ENCODE measurements at places on chromosomes 2 and 18.
A peak's percentile ranks its signal among the peaks of the same experiment; 100 is the strongest.

GRCh38 chr2:1081451-1082225 is 131.0 kb downstream of the SNTG2 start:
- DNase-seq: no peak

DNA sequence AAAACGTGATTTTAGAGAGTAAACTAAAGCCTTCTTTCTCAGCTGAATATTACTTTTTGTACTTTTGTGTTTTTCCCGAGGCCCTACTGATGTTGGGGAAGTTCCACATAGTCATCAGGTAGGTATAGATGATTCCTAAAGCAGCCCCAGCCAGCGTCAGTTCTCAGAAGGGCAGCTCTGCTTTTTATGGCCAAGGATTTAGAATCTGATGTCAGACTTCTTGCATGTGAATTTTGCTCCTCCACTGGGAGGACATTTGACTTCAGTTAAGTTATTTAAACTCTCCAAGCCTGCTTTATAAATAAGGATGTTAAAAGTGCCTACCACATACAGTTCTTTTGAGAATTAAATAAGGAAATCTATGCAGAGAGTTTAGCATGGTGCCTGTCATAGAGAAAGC is 130.8 kb downstream of the NCKAP5 start:
- no peak for DNase-seq

- no peak for DNase-seq
These were observed 71.2 kb downstream of the LBH start for GRCh38 chr2:30302566-30302965.

- peak; percentile 62 for DNase-seq
These were observed 15.5 kb upstream of the ECEL1 start for GRCh38 chr2:232502911-232503808.

DNA sequence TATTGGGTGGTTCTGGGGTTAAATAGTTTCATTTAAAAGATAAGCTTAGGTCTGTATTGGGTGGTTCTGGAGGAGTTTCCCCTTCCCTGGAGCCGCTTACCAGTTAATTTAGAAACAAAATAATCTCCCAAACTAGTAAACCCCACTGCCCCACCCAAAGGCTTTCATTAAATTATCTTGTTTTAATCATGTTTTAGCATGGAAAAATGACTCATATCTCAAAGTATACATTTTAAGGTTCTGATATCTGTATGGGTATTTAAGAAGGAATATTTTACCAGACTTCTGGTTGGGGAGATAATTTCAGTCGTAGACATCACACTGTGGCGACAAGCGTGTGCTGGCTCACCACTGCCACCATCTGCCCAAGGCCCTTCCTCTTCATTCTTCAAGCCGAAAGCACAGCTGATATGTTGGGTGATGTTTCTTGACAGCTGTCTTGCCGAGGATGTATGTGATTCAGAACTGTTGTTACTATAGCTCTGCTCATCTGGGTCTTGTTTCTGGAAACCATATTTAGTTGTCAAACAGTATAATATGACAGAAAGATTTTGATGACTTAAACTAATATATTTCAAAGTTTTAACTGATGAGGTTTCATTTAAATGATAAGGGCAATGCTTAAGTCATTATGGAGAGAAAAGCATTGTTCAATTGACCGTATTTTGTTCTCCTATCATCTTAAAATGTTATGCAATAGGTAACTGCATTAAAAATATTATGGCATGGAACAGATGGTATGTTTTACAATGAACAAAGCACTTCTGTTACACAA is 5.1 kb downstream of the FIGLA start:
- DNase-seq: peak; percentile 44

GRCh38 chr2:173991856-173992588 is 26.8 kb upstream of the SP3 start:
- DNase-seq: no peak

DNA sequence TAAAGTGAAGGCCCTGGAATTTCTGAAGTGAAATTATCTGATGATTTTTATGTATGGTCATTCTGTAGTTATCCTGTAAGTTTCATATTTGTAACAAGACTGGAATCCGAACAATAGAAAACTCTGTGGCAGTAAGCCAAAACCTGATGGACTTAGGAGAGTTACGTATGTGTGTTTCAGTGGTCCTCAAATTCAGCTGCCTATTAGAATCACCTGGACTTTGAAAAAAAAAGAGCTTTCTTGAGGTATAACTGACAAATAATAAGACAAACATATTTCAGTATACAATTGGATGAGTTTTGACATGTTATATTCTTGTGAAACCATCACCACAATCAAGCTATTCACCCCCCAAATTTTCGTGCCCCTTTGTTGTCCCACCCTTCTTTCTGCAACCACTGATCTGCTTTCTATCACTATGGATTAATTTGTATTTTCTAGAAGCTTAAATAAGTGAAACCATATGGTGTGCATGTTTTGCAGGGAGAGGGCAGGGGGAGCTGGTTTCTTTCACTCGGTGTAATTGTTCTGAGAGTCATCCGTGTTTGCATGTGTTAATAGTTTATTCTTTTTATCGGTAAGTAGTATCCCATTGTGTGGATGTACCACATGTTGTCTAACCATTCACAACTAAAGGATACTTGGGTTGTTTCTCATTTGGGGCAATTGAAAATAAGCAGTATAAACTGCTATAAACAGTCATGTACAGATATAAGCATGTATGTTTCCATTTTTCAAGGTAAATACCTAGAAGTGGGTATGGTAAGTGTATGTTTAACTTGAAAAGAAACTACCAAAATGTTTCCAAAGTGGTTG is 50.2 kb upstream of the EML4 start:
- DNase-seq: no peak

DNA sequence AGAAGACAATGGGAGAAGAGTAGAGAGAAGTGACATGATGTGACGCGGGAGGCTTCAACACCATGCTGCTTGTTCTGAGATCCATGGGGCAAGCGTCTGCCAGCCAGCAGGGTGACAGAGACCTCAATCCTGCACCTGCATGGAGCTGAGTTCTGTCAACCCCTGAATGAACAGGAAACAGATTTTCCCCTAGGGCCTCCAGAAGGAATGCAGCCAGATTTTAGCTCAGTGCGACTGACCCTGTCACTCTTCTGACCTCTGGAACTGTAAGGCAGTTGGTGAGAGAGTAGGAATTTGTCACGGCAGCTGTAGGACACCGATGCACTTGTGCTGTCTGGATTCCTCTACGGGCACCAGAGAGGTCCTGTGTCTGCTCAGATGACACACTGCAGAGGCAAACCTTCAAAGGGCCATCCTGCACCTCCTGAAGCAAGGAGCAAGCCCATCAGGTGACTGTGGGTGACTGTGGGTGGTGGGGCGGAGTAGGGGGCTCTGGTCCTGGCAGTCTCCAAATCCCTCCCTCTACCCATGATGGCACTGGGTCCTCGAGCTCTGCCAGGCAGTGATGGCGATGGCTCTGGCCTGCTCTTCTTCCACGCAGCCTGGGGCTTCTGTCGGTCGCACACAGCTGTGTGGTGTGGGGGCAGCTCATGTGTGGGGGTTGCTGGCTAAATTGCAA is 194.3 kb upstream of the TWIST2 start:
- DNase-seq: no peak

DNA sequence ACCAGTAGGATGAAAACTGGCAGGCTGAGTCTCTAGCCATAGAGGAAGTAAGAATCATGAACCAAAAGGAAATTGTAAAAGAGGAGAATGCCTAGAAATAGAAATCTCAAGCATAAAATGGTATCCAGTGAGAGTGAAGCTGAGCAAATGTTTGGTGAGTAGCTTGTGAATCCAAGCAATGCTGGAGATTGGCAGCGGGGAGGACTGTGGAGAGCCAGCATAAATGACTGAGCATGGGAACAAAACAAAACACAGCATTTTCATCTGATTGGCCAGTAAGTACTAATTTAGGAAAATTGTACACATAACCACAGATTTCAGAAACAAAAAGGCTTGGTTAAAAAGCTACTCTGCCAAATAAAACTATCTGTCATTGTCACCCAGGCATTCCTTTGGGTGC is 390.0 kb downstream of the STK39 start:
- no peak for DNase-seq

- DNase-seq: peak; percentile 52
These were observed 13.1 kb upstream of the GPR17 start for GRCh38 chr2:127632592-127633489.

DNA sequence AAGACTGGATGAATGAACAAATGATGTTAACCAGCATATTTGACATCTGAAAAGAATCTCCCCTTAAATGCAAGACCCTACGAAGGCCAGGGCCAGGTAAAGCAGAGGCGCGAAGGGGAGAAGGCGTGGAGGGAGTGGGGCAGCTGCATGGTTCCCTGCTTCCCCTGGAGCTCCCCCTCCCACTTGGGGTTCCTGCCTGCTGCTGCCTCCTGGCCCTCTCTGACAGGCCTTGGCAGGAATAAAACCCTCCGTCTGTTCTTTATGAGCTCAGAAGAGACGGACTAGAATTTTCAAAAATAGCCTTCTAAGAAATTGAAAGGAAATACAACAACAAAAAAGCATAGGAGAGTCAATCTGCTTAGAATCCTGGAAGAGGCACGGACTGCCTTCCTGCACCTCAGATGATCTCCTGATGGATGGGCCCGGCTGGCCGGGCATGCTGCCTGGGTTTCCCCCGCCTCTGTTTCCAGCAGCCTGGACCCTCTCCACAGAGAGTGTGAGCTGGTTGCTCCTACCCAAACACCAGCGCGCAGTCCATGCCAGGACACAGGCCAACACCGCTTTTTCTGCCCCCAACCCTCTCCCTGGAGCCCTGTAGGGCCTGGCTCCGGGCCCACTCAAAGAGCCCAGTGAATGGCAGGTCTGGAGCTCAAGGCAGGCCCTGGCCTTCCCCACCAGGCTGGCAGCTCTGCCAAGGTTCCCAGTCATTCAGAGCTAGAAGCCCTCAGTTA is 23.9 kb downstream of the CFAP65 start:
- DNase-seq: no peak

GRCh38 chr18:9824474-9824832 is 61.3 kb upstream of the TXNDC2 start:
- no peak for DNase-seq

DNA sequence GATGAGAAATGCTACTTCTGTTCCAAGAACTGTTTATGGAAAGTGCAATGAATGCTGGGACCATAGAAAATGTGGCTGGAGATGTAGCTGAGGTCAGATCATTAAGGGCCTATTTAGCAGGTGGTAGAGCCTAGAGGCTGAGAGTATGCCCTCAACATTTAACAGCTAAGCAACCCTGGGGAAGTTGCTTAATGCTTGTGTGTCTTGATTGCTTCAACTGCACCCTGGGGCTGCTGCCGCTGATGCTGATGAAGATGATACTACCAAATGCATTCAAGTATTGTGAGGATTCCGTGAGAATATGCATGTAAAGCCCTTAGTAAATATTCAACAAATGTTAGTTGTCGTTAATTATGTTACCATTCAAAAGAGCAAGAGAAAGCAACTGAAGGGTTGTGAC is 273.2 kb downstream of the BCL11A start:
- no peak for DNase-seq

DNA sequence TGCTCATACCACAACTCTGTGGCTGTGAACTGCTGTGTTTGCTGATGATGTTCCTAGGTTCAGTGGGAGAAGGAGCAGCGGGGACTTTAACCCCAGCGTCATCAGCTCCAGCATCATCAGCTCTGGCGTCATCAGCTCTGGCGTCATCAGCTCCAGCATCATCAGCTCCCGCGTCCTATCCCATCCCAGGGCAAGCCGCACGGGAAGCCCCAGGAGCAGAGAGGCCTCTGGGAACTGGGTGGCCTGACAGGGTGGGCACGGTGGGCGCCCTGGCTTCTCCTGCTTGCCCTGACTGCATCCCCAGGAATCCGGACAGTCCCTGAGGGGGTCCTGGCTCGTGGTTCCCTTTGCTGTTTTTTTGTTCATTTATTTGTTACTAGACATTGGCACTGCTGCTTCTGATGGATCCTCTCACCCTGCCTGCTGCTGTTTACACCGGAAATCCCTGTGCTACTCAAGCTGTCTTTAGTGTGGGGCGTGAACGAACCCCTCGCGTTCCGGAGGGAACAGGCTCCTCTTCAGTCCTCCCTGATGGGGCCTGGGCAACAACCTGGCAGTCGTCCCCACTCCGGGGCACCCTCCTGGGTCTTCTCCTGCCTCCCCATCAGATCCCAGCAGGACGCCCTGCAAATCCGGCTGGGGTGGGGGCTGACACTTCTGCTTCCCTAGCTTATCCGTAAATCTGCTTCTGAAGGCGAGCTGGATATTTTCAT is 67.1 kb upstream of the PXDN start:
- no peak for DNase-seq

DNA sequence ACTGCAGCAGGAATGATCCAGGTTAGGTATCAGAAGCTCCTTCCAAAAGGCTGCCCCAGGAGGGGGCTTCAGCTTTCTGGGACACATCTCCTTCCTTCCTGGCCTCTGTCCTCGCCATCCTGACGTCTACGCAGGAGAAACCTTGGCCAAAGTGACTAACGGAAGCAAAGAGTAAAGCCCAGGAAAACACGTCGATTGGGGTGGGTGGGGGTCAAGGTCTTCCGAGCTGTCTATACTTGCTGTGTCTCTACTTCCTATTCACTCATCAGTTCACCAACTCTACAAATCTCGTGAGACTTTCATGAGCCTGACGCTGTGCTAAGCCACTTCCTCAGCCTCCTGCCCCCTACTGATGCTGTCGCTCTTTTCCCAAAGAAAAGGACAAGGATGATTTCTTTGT is 212.6 kb downstream of the TNS1 start:
- DNase-seq: peak; percentile 40

DNA sequence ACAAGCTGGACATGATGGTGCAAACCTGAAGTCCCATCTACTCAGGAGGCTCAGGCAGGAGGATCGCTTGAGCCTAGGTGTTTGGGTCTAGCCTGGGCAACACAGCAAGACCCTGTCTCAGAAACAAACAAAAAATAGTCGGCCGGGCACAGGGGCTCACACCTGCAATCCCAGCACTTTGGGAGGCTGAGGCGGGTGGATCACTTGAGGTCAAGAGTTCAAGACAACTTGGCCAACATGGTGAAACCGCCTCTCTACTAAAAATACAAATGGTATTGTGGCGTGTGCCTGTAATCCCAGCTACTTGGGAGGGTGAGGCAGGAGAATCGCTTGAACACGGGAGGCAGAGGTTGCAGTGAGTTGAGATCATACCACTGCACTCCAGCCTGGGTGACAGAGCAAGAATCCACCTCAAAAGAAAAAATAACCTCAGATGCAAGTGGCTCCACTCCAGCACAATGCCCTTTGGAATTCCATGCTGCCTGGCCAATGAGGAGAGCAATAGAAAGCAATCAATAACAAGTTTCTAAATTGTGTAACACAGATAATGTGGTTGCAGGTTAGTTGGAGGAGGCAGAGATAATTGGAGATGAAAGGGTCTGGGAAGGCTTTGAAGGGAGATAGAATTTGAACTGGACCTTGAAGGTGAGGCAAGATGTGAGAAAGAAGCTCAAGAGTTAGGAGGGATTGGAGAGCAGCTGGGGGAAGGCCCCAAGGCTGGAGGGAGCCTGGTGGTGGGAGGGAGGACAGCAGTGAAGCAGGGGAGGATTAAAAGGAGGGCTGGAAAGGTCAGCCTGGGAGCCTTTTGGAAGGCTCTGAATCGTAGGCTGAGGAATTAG is 6.0 kb downstream of the TTC31 start:
- no peak for DNase-seq

GRCh38 chr2:85413592-85414420 is 3.6 kb upstream of the CAPG start:
- peak; percentile 71 for DNase-seq

- DNase-seq: no peak
These were observed 8.3 kb downstream of the KCNE4 start for GRCh38 chr2:223060201-223060825.
